ENCODE measurements at places on chromosomes 4 and X. TPM values are rescaled to one million over a fixed set of nuclear protein-coding genes. Genes with fewer than 3 reads are reported as not detected.

DNA sequence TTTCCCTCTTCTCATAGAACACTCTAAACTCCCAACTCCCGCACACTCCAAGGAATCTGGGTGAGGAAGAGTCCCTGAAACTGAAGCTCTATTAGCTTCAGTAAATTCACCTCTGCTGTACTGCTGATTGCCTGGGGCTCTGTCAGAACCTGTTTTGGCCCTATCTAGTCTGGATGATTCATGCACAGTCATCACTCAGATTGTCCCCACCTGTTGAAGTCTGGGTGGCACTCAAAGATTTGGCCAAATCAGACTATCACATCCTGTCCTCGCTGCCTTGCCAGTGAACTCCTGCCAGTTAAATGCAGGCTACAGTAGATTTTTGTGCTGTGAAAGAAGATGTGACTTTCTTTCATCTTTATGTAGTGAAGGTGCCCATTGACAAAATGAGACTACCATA, 63.5 kb upstream of the EMCN start:
- DNase-seq = no peak

The G6PD gene
- 128 TPM for total RNA-seq

The ERVMER34-1 gene
- total RNA-seq = 0.32 TPM

The PCDH10 gene
- 16.4 TPM for total RNA-seq

DNA sequence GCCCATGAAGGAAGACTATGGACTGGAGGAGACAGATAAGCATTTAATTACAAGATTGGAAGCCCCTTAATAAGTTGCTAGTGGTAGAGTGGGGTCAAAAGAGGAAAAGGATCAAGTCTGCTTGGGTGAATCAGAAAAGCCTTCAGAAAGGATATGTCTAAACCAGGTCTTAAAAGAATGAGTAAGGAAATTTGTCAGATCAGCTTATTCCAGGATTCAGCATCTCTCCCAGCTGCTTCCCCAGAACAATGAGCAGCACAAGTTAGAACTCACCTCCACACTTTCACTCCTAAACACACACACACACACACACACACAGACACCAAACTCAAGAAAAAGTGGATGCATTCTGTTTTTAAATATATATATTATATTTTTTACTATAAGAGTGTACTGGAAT, 166.5 kb downstream of the CPEB2 start:
- no peak for DNase-seq
